ENCODE measurements at places on chromosomes 13 and 19. TPM values are rescaled to one million over a fixed set of nuclear protein-coding genes. Genes with fewer than 3 reads are reported as not detected.

- DNase-seq = no peak
Measured at GRCh38 chr13:32310134-32310706, 4.9 kb downstream of the ZAR1L start.

DNA sequence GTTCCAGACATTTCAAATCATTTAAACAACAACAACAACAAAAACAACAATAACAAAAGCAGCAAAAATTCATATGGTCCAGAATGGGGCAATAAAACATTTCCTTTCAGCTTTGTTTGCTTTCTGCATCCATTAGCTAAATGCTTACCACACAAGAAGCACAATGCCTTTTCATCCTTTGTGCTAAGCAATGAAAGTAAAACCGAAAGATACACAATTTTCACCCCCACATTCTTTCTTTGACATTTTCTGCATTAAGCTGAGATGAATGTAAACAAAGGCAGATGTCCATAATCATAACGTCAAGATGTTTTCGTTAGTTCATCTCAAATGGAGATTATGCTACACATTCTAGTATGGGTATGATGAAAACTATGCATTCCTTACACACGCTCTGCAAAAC lies 568.5 kb downstream of the SLITRK6 start:
- no peak for DNase-seq

DNA sequence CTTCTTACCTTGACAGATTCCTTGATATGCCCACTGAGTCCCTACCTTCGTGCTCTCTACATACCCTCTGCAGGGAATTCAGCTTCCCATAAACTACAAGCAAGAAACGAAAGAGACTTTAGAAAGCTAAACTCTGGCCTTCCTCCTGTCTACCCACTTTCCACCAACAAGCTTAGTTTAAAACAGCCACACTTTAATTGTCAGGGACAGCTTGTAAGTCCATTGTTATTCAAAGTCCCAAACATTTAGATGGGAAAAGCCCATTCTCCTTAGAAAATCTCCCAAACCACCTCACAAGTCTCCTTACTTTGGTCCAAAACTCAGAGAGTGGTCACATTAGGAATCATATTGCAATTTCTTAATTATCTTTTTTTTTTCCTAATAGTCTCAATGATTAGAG lies 2695.8 kb downstream of the PCDH9 start:
- DNase-seq = no peak

DNA sequence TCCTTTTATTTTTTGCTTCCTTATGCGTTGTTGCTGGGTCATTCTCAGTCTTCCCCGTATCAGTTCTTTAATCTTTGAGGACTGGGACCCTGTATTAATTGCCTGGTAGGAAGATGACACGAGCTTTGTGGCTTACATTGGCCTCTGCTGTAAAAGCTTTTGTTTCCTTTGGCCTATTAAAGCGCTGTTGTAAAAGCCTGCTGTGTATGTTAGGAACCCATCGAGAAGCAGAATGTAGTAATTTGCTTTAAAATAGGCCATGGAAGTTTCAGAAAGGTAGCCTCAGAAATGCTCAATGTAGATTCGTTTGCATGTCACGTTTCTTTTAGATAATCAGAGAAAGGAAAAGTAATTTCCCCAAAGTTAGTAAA lies 257.5 kb upstream of the STARD13 start:
- no peak for DNase-seq

DNA sequence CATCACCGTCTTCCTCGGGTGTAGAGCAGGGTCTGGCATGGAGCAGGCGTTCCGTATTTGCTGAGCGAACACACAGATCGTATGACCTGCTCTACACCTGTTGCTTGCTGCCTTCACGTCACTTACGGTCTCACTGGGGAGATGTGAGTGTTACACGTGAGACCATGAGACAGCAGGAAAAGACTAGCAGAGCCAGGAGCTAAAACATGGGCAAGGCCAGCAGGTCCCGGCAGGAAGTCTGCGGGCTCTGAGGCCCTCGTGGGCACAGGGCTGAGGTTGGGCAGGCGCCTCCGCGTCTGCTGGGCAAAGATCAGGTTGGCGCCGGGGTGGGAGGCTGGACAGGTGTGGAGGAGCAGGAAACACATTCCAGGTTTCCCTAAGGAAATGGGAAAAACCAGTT lies 19.7 kb upstream of the GTF3A start:
- no peak for DNase-seq

- no peak for DNase-seq
Measured at GRCh38 chr13:69423844-69424243, 683.8 kb upstream of the ATXN8OS start.

DNA sequence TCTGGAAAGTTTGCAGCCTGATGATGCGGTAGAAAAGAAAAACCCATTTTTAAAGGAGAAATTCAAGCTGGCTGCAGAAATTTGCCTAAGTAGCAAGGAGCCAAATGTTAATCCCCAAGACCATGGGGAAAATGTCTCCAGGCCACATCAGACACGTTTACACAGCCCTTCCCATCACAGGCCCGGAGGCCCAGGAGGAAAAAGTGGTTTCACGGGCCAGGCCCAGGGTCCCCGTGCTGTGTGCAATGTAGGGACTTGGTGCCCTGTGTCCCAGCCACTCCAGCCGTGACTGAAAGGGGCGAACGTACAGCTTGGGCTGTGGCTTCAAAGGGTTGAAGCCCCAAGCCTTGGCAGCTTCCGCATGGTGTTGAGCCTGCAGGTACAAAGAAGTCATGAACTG lies 35.9 kb downstream of the ZNF627 start:
- DNase-seq = no peak

DNA sequence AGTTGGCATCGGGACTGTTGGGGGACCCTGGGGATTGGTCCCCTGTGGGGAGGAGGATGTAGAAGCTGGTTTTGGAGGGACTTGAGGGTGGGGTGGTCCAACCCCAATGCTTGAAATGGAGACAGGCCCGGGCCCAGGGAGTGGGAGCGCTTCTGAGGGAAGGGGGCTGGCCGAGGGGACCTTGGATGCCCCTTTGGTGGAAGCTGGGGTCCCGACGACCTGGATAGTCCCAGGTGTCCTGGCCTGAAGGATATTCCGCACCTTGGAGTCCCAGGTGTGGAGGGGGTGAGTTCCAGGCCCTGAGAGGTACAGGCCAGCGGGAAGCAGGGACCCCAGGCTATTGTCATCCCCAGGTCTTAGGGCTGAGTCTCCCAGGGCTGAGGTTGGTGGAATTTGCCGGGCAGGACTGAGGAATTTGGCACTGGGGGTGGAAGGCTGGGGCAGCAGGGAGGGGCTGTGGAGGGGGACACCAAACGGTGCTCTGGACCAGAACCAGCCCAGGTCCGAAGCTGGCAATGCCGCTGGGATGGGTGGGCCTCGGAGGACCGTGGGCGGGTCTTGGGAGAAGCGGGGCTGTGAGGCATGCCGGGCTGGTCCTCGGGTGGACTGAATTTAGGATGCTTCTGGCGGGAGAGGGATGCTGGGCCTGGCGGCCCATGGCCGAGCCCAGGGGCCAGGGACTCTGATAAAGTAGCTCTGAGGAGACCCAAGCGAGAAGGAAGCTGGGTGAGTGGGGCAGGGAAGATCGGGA lies 1.8 kb downstream of the HDGFL2 start:
- no peak for DNase-seq

DNA sequence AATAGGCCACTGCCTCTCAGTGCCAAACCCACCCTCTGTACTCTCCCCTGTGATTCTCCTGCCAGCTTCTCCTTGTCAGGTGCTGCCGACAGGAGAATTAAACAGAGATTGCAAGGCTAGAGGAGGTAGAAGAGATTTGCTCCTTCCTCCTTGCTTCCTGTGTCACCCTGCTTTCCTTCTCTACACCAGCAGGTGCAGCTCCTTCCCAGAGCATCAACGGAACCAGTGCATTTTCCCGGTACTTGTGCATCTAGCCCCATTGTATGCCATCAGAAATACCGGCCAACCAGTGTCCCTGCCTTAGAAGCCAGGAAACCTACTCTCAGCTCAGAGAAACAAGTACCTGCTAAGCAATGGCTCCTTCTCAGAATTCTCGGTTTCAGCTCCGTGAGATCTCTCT lies 253.2 kb downstream of the SUCLA2 start:
- no peak for DNase-seq

DNA sequence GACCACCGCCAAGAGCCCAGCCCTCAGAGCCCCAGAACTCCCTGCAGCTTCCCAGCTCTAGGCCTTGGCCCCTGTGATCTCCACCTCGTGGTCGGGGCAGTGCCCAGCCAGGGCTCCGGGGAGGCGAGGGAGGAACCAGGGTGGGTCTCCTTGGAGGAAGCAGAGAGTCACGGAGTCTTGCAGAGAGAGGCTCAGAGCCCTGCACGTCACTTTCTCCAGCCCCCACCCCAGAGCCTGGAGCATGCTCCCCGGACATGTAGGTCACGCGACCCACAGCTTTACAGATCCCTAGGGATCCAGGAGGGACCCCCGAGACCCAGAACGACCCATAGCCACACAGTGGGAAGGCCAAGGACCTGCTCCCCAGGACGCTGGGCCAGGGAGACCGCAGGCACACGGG lies 11.9 kb downstream of the GADD45B start:
- DNase-seq = no peak

DNA sequence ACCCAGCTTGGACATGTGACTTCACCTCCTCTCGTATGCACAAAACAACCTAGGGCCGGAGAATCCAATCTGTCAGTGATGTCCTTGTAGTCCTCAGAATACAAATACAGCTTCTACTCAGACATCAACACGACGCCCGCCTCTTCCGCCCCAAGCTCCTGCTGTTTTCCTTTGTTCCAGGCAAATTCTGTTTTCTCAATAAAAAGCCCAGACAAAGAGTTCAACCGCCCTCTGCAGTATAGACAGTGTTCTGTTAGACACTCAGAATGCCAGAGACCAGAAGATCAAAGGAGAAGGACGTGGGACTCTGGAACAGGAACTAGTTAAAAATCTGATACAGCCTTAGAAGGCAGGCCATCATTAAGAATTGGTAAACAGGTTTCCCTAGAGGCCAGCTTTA lies 42.0 kb upstream of the GGACT start:
- DNase-seq = no peak

- DNase-seq = no peak
Measured at GRCh38 chr19:7874076-7874896, at the start of gene PRR36. Gene PRR36, minus strand, starts transcription at chr19:7874390. Its CDS starts 701 bp downstream, at chr19:7873689.

DNA sequence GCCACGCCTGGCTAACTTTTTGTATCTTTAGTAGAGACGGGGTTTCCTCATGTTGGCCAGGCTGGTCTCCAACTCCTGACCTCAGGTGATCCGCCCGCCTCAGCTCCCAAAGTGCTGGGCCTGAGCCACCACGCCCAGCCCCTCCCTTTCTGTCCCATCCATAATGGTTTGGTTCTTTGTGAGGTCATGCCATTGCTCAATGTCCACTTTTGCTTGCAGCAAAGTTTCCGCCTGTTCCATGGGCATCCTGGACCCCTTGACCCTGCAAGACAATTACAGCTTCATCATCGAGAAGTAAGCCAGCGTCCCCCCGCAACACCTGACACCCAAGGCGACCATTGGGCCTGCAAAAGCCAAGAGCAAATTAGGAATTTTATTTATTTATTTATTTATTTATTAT lies 16.6 kb downstream of the PRR22 start:
- DNase-seq = no peak

DNA sequence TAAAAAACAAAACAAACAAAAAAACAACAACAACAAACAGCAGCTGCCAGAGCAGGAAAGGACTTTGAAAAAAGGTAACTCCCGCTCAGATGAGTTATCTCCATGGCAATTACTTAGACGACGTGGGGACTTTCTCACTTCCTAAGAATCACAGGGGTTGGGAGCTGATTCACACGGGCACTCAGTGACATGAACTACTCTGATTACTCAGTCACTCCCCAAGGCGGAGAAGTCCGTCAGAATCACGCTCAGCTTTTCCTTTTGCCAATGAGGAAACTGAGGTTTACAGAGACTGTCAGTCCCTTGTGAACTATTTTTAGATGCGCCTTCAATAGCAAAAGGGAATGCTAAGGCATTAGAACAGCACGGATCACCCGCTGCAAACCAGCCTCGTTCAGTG lies 32.3 kb upstream of the MATK start:
- DNase-seq = no peak

DNA sequence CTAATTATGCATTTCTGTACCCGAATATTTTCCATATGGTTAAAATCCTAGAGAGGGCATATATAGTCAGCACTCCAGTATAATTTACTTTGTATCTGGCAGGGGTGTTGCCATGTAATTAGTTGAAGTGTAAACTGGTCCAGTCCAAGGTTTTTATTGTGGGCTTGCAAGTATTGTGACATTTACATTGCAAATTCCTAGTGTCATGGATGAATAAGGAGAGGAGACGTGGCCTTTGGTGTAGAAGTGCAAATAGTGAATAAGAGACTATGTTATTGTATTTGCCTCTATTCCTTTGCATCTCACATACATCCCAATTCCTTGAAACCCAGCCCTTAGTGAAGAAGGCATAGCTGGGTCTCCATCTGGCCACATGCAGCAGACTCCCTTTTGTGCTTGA lies 330.6 kb downstream of the ATP8A2 start:
- no peak for DNase-seq

- DNase-seq = no peak
Measured at GRCh38 chr19:56146904-56147303, 5.8 kb downstream of the ZNF444 start.

GRCh38 chr13:100646030-100646673 lies 28.4 kb downstream of the TMTC4 start:
- no peak for DNase-seq

DNA sequence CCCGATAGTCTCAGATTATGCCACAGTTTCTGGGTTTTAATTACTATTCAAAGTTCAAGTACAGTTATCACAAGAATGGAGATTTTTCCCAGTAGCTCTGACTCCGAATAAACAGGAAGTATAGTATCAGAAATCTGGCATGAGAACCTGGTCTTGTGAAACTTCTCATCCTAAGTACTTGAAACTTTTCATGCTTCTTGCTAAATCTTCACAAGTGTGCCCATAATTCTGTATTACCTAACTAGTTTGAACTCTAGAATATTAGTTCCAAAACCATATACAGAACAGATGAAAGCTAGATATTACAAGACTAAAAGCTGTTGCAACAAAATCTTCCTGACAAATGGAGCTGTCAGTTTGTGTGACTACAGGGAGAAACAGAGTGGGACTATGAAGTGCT lies 70.5 kb upstream of the CSNK1A1L start:
- DNase-seq = no peak

DNA sequence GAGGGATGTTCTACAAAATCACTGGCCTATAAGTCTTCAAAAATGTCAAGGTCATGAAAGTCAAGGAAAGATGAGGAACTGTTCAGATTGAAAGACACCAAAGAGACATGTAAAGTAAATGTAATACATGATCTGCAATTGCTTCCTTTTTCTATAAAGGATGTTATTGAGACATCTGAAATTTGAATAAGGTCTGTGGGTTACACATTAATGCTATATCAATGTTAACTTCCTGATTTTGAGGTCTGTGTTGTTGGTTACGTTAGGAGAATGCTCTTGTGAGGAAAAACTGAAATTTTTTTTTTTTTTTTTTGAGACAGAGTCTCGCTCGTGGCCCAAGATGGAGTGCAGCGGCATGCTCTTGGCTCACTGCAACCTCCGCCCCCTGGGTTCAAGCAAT lies 197.4 kb downstream of the RGCC start:
- no peak for DNase-seq

The HIPK4 gene
- total RNA-seq = not detected

The BEST2 gene
- not detected for total RNA-seq

The CCDC169 gene
- total RNA-seq = 12.5 TPM

The GIPC1 gene
- 65.1 TPM for total RNA-seq

The ELSPBP1 gene
- total RNA-seq = not detected

The CYSLTR2 gene
- total RNA-seq = 1.4 TPM

The SH2D3A gene
- 0.66 TPM for total RNA-seq

The ELL gene
- 7.1 TPM for total RNA-seq

The PRX gene
- 5.1 TPM for total RNA-seq

The SYNE4 gene
- total RNA-seq = 0.71 TPM

The PEX11G gene
- total RNA-seq = 4.8 TPM

The ZNF221 gene
- 5.3 TPM for total RNA-seq

The EDDM13 gene
- total RNA-seq = not detected

All from sigmoid colon (tissue), 7 donors.